ENCODE measurements at places on chromosomes 1 and 21.

DNA sequence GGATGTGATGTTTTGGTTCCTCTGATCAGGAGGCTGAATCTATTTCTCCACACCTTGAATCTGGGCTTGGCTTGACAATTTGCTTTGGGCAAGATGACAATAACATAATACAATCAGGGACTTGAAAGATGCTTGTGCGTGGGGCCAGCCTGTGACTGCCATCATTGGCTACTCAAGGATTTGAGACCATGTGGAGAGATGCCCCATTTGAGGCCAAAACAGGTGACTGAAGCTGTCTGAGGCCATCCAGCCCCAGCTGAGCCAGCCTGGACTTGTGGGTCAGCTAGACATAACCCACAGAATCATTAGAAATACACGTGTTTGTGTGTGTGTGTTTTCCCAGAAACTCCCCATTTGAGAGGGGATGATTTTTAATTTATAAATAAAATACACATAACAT lies 421.5 kb downstream of the PTPRU start:
- DNase-seq, result no peak

GRCh38 chr21:44983421-44984206 lies 43.8 kb downstream of the SLX9 start:
- DNase-seq, result no peak

- DNase-seq, result peak; percentile 1
Measured at GRCh38 chr1:245797592-245798348, 643.0 kb downstream of the KIF26B start.

- no peak for DNase-seq
Measured at GRCh38 chr1:219542828-219543518, 69.9 kb downstream of the ZC3H11B start.

DNA sequence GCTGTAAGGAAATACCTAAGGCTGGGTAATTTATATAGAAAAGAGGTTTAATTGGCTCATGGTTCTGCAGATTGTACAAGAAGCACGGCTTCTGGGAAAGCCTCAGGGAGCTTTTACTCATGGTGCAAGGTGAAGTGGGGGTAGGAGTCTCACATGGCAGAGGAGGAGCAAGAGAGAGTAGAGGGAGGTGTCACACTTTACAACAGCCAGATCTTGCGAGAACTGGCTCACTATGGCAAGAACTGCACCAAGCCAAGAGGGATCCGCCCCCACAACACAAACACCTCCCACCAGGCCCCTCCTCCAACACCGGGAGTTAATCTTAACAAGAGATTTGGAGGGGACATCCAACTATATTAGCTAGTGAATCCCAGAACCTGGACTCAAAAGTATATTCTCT lies 135.4 kb upstream of the SOD1 start:
- DNase-seq, result no peak

GRCh38 chr1:93676427-93676826 lies 5.2 kb downstream of the BCAR3 start:
- DNase-seq, result no peak

DNA sequence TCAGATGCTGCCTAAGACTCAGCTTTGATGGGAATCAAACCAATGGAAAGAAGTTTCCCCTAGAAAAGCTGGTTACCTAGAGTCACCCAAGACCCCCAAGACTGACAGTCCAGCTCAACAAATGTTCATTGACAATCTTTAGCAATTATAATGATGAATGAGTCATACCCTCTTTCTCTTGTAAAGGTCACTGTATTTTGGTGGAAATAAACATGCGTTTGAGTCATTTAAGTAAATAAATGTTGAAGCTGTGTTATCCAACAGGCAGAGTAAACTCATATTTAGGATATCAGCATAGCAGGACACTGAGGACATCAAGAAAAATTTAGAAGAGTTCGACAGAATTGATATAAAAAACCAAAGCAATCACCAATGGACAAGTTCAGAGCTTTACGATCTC lies 295.9 kb downstream of the RGS7 start:
- DNase-seq, result no peak

DNA sequence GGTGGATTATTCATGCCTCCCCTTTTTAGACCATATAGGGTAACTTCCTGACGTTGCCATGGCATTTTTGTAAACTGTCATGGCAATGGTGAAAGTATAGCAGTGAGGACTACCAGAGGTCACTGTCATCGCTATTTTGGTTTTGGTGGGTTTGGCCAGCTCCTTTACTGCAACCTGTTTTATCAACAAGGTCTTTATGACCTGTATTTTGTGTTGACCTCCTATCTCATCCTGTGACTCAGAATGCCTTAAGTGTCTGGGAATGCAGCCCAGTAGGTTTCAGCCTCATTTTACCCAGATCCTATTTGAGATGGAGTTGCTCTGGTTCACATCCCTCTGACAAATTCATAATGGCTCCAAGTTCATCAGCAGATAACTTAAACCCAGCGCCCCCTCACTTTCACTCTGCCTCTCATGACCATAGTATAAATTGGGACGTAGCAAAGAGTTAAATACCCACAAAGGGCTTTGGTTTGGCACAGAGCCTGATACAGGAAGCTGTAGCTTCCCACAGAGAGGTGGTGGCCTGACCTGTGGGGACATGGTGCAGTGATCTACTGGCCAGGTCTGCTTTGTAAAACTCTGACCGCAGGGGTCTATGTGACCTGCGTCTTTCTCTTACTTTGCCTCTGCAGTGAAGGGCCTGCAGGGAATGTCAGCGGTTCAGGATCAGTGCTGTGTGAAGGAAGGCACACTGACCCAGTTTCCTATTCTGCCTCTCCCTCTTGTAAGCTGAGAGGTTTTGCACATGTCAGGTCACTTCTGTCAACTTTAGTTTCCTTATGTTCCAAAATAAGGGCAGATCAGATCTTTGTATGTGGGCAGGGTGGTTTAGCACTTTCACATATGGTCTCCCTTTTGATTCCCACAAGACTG lies 78.1 kb upstream of the ZNF644 start:
- no peak for DNase-seq

- DNase-seq, result no peak
Measured at GRCh38 chr1:210764536-210764935, 369.4 kb downstream of the KCNH1 start.

DNA sequence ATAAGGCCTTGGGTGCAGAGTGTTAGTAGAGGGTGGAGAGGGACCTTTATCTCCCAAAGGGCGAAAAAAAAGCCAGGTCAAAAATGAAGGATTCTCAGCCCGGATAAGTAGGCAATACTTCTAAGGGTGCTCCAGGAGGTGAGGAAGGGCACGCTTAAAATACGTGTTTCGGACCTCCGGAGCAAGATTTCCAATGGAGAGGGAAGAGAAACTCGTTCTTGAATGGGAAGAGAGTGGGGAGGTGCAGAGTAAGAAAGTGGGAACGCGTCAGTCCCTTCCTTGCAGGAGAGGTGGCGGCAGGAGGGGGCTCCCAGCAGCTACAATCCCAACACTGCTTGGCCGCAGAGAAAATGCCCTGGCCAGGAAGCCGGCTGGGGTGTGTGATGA lies 581 bp downstream of the EFCAB14 start:
- no peak for DNase-seq

DNA sequence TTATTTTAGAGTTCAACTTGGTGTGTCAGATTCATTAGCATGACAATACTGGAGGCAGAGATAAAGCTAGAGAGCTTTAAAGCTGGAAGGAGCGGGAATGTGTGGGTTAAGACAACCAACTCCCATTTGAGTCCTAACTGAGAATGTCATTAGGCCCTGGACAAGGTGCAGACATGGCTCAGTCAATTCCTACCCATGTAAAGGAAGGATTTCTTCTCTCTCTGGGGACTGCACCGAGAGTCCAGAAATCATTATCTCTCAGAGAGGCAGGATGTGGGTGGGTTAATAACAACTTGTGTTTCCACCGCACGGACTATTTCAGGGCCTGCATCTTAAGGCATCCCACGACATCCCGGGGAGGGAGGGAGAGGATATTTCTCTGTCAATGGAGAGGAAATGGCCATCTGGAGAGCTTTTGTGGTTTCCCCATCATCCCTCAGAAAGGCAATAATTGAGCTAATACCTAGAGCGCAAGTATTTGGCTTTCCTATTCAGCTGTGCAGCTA lies 46.7 kb upstream of the SARS1 start:
- DNase-seq, result no peak

DNA sequence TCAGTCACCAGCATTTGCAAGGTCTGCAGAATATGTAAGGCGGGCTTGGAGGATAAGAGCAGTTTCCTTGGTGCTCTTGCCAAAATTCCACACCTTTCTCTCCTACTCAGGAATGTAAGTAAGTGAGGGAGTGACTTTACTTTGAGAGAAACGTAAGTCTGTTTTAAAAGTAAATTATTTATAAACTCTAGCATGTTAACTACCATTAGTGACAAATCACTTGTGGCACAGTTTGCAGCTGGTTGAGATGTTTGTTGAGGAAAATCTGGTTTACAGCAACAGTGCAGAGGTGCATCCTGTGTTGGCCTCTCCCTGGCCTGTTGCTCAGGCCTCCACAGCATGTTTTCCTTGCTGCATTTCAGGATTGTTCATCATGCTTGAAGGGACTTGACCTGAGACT lies 8.5 kb downstream of the CGN start:
- no peak for DNase-seq

DNA sequence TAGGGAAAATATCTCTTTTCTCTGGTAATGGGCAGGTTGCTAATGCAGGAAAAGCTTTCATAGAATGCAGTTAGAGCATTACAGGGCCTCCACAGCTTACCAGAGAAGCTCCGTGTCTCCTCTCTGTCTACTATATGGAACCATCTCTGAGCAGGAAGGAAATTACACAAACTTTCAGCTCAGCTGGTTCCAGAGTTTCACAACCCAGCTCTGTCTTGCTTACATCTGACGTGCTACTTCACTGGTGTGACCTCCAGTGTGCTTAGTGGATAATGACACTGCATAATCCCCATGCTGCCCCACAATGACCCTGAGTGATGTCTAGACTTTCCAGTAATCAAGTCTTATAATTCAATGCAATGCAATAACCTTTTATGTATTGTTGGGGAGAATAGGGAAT lies 4.3 kb upstream of the FGGY start:
- DNase-seq, result no peak

DNA sequence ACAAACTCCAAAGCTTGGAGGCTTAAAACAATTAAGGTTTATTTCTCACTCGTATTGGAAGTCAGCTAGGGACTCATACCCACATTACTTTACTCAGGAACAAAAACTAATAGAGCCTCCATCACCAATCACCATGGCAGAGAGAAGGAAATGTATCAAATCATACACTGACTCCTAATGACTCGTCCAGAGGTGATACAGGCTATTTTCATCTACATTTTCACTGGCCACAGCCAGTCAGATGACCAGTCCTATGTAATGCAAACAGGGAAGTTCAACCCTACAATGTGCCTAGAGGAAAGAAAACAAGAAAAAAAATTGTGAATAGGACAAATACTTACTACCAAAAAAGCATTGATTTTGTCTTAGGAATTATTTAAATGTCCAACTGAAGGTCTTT lies 110.3 kb downstream of the SEC16B start:
- no peak for DNase-seq

DNA sequence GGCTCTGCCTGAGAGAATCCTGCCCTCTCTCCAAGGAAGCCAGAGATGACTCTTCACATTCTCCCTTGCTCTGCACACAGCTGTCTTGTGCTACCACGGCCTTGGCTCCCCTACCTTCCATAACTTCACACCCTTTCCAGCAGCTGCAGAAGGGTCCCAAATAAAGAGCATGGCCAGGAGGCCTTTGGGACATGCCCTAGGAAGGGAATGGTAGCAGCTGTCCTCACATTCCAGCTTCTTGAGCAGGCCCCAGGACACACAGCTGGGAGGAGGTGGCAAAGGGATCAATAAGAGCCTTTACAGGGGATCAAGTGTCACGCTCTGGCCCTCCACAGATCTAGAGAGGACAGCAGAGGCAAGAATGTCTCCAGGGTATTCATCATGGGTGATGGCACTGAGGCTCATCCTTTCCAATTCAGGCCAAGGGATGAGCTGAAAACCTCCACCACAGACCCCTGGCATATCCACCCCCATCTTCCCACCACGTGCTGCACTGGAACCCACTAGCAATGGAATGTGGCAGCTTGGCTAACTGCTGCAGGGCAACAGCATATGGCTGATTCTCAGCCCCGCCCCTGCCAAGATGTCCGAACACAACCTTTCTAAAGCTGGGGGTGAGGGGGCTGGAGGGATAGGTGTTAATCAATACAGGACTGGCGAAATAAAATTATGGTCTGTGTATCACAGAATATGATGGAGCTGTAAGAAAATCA lies 17.8 kb upstream of the RAB29 start:
- DNase-seq, result no peak

DNA sequence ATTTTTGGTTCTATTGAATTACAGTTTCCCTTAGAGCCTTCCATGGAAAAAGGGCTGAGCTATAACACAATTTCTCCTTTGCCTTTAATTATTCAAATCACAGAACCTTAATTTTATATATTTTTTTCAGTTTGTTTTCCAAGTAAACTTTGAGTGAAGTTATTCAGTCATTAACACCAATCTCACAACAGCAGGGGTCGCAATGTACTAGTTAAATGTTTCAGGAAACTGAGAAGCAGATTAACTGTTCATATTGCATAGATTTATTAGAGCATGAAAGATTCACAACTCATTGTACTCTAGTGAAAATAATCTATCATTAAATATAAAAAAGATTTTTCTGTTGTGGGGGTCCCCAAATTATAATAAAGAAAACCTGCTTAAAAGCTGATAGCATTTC lies 64.1 kb downstream of the KIFAP3 start:
- no peak for DNase-seq

DNA sequence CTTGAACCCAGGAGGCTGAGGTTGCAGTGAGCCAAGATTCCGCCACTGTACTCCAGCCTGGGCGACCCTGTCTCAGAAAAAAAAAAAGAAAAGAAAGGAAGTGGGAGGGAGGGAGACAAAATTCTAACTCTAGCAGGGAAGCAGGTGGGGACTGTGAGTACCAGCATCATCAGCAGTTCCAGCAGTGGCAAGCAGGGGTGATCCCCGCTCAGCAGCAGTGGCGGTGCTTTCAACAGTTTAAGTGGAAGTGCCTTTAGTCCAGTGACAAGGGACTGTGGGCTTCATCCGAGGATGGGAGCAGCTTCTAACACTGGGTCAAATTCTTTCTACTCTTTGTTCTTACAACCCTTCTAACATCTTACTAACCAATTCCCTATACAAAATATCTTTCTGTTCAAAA lies 858.1 kb upstream of the ADAMTS5 start:
- DNase-seq, result no peak

GRCh38 chr1:83641796-83642443 lies 357.0 kb downstream of the TTLL7 start:
- no peak for DNase-seq

GRCh38 chr21:46097336-46098293 lies at the start of gene COL6A2:
Gene COL6A2 (plus strand): TSS chr21:46098112.
- peak; percentile 49 for DNase-seq

Data from stimulated activated CD4-positive, alpha-beta T cell treated with anti-CD3 and anti-CD28 coated beads, Interleukin-4, amount 100 ng/mL, for 48 hours (primary cell).